Retina (tissue), 1 donor: ENCODE measurements at places on chromosomes 1 and 21.
A peak's percentile ranks its signal among the peaks of the same experiment; 100 is the strongest.

GRCh38 chr1:225772323-225772768 lies 5.3 kb upstream of the SRP9 start:
- peak; percentile 84 for DNase-seq

DNA sequence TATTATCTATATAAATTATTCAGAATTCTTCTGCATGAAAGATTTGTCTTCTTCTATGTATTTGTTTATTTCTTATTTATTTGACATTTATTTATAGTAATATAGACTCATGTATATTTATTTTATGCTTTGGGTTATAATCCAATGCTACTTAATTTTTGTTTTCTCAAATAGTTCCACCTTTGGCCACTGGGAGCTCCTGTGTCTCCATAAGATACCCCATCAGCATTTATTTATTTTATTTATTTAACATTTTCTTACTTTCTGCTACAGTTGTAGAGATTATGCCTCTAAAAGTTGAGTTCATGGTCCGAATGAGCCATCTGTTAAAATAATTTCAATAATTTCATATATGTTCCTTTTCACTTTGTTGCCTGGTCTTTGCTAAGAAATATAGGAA lies 289.4 kb downstream of the ADGRL2 start:
- DNase-seq = no peak

DNA sequence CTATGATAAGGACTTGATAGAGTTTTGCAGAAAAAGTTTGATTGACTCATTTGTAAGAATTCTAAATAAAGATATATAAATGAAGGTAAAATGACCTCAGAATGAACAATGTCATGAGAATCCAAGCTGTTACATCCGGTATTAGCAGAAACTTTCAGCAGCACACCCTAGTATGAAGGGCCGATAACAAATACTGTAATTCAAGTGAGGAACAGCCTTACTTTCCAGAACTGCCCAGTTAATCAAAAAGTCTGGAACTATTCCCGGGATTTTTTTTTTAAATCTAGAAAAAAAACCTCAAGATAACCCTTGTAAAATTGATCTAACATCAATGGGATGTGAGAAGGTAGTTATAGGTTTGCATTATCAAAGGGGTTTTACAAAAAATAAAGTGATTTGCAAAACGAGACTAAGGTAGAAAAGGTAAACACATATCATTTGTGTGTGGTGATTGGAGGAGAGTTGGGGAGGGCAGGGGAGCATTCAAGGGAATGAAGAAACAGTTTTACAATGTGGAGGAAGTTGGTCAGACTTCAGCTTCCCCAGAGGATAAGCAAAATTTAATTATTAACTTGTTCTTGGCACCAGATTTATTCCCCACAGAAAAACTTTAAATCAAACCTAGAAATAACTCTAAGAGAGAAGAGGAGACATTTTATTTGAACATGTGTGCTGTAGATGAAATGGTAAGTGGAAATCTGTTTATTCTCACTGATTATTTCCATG lies 75.9 kb upstream of the VCAM1 start:
- no peak for DNase-seq

DNA sequence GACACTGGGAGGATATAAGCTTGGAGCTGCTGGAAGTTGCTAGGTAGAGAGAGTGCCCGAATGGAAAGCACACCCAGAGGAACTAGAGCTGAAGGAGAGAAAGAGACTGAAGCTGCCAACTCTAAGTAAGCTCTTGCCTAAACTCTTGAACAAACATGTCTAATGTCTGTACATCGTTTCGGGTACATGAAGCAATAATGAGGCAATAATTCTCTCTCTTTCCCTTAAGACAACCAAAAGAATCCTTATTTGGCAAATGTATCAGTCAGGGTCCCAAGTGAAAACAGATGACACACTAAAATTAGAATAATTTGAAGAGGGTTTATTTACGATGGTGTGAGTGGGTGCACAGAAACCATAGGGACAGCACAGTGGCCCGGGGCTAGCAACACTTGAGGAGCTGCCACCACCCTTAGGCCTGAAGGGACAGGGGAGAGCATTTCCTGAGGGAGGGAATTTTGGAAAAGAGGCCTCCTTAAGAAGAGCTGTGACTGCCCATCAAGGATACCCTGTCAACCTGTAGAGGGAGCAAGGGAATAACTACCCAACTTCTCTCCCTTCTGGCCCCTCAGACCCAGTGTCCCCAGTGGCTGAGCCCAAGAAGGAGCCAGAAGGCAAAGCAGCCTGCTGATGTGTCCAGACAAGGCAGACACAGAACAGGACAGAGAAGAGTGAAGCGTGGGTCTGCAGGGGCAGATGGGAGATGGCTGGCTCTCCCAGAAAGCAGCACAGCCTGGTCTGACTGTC lies 36.1 kb upstream of the KHDRBS1 start:
- DNase-seq = peak; percentile 19

GRCh38 chr1:212161231-212161781 lies 123.9 kb upstream of the PPP2R5A start:
- DNase-seq = no peak
